ENCODE measurements at places on chromosomes 2 and 18.

DNA sequence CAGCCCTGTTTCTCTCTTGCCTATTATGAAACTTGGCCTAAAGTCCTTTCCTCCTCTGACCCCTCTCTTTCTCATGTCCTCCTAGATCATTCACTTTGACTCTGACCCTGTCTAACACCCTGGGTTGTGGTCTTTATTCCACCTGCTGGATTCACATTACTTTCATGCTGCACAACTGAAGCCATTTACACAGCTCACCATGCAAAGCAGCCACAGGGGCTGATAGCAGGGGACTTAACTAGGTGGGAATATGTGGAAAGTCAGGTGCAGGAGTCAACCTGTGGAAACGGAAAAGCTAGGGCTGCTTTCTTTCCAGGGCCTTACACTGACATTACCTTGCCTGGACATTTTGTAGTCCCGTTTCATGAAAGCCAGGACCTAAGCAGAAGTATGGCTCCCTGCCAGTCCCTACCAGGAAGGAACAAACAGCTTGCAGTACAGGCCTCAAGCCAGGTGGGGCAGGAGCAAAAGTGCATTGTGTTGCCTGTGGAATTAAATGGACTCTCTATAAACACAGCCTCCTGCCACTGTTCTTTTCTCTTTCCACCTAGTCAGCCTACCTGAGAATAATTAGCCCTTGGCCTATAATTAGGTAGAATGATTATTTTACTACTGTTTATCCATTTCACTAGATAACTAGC, 11.8 kb downstream of the MAPRE3 start:
- DNase-seq, result no peak

DNA sequence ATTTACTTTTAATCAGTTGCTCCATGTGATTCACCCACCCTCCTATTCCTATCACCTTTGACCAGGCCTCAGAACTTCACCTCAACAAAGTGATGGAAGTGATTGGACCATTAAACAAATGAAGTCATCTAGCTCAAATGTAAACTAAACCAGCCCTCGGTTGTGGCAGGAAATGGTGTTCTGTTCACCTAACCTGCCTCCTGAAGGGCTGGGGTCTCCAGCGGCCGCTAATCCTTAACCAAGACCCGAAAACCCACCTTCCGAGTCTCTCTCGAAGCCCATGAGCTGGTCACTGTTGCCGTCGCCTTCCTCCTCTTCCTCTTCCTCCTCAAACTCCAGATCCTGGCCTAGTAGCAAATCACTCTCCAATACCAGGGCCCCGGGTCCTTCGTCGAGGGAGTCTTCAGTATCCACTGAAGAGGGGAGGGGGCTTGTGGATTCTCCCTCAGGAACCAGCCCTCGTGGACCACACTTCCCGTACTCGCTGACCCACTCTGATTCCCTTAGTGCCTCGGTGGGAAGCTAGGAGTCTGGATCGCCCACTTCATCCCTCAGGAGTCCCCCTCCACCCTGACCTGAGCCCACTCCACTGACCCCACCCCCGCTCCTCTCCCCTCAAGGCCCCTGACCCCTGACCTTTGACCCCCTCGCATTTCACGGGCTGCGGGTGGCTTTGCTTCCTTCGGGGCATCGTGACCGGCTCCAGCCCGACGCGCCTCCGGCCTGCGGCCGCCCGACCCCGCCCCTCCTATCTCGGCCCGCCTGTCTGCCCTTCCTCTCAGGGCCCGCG, 503 bp downstream of the ZNF513 start:
- no peak for DNase-seq

DNA sequence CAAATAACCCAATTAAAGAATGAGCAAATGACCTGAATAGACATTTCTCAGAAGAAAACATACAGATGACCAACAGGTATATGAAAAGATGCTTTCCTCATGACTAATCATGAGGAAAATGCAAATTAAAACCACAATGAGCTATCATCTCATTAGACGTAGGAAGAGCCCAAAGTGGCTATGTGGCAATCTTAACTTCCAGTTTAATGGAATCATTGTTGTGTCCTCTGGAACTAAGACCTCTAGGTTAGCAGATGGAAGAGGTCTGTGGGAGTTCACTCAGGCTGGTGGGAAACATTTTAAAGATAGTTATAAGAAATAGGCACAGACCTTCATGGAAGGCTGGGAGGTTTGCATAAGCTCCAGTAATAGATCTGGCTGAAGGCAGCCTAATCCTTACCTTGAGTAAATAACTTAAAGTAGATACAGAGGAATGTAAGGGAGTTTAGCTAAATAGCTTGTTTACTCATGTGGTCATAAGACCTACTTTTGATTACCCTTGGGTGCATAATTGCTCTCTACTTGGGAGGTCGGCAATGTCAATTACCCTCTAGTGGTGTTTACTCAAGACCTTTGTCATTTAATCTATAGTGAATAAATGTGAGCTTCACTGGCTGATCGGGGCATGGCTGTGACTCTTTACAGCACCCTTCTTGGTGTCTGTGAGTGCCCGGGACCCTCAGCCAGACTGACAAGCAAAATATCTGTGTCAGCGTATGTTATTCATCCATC, 119.0 kb downstream of the GULP1 start:
- DNase-seq, result peak; percentile 33

GRCh38 chr2:96471772-96472171, 33.4 kb downstream of the NEURL3 start:
- DNase-seq, result no peak

DNA sequence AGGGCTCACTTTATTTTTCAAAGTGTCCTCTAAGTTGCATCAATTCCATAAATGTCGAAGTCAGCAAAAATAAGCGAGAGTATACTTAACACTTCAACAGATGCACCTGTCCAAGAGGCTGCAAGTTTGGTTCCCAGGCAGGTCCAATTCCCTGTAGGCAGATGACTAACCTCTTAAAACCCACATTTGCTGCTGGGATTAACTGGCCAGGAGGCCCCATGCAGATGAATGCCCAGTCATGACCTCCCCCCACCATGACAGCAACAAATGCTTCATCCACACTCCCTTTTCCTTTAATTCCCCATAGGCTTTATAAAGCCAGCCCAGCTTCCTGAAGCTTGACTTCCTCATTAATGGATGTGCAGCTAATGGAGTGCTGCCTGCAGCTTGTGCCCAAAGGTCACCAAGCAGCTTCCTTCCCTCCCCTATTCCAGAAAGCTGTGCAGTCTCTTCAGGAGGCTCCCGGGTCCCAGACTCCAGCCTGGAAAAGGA, 35.7 kb downstream of the REEP1 start:
- DNase-seq, result peak; percentile 4
